ENCODE measurements at places on chromosomes 1 and 21. TPM values are rescaled to one million over a fixed set of nuclear protein-coding genes. Genes with fewer than 3 reads are reported as not detected.

DNA sequence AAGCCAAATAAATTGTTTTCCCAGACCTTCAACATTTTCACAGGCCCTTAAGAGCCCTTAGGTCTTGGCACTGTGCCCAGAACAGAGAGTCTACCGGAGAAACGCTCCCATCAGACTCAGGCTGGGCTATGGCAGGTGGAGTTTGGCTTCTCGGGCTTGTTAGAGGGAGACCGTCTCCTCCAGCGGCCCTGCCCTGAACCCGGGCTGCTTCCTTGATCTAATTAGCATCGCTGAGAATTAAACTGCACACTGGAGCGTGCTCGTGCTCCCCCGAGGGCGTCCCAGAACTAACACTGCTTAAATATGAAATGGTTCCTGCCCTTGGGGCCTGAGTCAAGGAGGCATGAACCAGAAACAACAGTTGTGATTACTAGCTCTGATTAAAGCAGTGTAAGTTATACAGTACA lies 634.4 kb downstream of the MATN1 start:
- ATAC-seq, result no peak

- ATAC-seq, result no peak
Measured at GRCh38 chr1:103267893-103268292, 159.6 kb upstream of the COL11A1 start.

- ATAC-seq, result peak; percentile 10
Measured at GRCh38 chr1:230977761-230978490, 735 bp downstream of the TTC13 start.

- ATAC-seq, result peak; percentile 62
Measured at GRCh38 chr1:112298558-112298957, 97.5 kb upstream of the CTTNBP2NL start.

- ATAC-seq, result no peak
Measured at GRCh38 chr1:206068314-206068713, 15.3 kb downstream of the RHEX start.

- peak; percentile 95 for ATAC-seq
Measured at GRCh38 chr1:95382000-95382786, 148.2 kb downstream of the RWDD3 start.

DNA sequence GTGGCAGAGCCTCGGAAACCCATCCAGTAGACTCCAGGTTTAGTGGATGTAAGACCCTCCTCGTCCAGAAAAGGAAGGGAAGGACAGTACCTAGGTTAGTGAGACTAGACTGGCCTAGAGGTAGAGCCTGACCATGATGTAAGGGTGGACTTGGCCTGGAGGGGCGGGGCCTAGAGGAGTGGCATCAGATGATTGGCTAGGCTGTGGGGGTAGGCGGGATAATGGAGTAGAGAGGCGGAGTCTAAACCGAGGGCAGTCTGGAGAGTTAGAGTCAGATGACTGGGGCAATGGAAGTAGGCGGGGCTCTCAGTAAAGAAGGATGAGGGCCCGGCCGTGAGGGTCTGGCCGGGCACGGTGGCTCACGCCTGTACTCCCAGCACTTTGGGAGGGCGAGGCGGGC lies 70.1 kb downstream of the EPHB2 start:
- ATAC-seq, result peak; percentile 83

GRCh38 chr1:219298571-219299148 lies 125.0 kb downstream of the LYPLAL1 start:
- no peak for ATAC-seq

DNA sequence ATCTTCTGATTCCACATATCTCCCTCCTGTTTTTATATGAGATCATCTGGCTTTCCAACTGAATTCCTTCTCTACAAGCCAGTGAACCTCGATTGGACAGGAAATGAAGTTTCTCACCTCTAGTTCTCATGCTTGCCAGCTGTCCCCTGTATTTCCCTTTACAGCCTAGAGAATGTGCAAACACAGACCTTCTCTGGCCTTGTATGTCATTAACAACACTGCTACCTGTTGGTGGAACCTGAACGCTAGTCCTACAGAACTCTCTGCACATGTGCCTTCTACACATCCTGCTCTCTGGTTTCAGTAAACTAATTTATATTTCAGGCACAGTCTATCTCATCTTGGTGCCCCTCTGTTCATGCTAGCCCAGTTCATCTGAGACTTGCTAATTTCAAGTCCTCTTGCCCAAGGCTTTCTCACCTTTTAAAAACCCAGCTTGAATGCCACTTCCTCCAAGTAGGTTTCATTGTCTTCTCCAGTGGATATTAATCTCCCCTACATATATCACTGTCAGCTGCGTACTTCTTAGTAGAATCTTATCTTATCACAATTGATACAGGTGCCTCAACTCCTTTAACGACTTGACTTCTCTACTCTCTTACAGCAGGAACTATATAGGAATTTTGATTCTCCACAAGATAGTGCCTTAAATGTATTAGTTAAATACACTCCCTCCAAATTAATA lies 549.9 kb downstream of the PLPP3 start:
- ATAC-seq, result no peak

DNA sequence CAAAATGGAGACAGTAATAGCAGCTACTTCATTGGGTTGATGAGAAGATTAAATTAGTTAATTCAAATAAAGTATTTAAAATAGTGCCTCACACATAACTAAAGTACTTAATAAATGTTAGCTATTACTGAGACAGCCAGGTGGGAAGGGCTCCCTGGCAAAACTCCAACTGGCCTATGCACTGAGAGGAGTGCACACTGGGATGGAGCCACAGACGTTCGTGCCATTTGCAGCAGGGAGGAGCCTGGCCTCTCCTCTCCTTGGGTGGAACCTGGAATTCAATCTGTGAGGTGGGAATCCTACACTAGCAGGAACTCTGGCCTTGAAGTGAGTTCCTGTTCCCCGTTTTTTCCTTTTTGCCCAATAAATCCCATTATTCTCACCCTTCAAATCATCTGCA lies 28.1 kb downstream of the SLC5A9 start:
- ATAC-seq, result no peak

GRCh38 chr1:32969566-32969965 lies 5.0 kb upstream of the RNF19B start:
- ATAC-seq, result no peak

- no peak for ATAC-seq
Measured at GRCh38 chr21:45306453-45306831, 18.7 kb upstream of the POFUT2 start.

DNA sequence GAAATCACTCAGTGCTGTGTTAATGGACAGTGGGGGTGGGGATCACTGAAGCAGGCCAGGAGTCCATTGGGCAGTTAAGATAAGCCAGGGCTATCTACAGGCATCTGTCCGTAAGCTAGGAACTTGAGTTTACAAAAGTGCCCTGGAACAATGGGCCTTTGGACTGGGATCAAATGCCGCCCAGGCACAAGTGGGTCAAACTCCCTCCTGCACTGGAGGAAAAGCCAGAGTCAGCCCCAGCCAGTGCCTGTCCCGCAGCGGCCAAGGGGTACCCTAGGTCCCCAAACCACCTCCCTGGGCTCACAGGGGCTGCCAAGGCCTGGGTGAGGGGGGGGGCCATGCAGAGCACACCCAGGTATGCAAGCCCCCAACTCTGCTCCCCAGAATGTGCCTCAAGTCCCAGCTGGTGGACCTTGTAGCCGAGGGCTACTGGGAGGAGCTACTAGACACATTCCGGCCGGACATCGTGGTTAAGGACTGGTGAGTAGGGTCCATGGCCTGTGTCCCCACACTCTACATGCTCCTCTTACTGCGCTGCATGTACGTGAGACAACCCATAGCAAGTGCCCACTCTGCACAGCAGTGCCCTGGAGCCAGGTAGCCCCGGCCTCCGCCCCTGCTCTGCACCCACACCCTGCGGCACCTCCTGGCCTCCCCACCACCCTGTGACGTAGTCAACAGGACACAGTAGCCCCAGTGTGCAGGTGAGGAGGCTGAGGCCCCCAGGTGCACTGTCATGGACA lies 7.7 kb downstream of the FBXO6 start:
- ATAC-seq, result peak; percentile 20

DNA sequence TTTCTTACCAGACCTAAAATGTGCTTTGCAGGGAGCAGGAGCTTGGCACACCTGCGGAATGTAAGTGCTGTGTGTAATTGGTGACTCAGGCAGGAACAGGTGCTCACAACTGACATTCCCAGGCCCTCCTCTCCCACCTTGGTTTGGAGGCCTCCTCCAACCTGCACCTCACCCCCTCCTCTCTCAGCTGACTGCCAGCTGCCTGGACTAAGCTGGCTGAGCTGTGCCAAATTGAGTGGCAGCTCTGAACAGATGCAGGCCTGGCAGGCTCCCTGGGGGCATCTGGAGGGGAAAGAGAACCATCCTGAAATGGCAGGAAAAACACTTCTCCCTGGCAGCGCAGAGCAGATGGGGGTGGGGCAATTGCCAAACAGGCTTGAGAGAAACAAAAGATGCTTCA lies 91.7 kb upstream of the PGBD5 start:
- no peak for ATAC-seq

BCL2L15 gene
- 1.2 TPM for total RNA-seq

S100A1 gene
- total RNA-seq, result 1.1 TPM

CCDC17 gene
- 1.6 TPM for total RNA-seq

DCDC2B gene
- 2.2 TPM for total RNA-seq

HSD3B1 gene
- total RNA-seq, result 1.9 TPM

CD53 gene
- total RNA-seq, result not detected

MYOG gene
- 0.38 TPM for total RNA-seq

MMEL1 gene
- total RNA-seq, result 2.3 TPM
